ENCODE measurements at places on chromosomes 16 and 17.
A peak's percentile ranks its signal among the peaks of the same experiment; 100 is the strongest.

DNA sequence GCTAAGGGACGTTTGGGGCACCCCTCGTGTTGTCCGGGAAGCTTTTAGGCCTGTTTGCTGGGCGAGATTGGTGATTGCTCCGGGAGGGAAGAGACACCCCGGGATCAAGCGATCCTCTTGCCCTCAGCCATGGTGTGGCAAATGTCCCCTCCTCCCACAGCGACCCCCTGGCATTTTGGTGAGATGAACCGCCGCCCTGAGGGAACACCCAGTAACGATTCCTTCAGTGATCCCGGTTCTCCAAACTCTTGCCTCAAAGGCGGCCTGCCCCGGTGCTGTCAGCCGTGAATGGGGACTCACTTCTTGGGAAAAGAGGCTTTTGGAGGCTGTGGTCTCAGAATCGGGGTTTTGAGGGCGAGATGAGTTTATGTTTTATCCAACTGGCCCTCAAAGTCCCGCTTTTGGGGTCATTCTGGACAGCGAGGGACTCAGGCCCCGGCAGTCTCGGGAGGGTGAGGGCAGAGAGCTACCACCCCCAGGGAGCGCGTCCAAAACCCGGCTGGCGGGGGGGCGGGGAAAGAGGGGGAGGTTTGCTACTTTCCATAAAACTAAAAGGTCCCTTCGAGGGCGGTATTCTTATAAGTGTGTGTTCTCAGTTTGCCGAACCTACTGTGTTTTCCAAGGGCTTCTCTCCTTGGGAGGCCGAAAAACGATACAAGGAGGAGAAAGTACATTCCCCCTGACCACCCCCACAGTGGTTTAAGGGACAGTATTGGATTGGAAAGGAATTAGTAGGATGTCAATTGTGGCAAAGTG lies 232.7 kb downstream of the MRTFB start:
- DNase-seq = peak; percentile 75

DNA sequence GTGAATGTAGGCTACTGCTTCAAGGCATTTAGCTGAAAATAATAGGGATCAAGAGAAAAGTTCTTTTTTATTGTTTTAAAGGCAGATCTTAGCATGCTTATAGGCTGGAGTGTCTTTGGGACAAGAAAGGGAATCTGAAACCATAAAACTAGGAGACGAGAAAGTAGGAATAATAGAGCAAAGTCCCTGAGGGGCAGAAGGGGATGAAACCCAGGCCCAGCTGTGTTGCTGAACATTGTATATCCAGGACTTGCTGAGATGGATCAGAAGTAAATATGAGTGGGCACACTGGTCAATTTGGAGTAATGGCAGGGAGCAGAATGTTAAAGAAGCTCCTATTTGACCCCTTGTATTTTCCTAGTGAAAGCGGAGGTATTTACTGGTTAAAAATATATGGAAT lies 9.3 kb downstream of the ZNF689 start:
- no peak for DNase-seq

GRCh38 chr17:72321896-72322295 lies 201.1 kb downstream of the SOX9 start:
- no peak for DNase-seq

- DNase-seq = peak; percentile 53
Observed at GRCh38 chr16:49698931-49699840, 156.7 kb downstream of the ZNF423 start.

GRCh38 chr16:59975953-59976352 lies 1241.8 kb upstream of the GOT2 start:
- DNase-seq = no peak

- no peak for DNase-seq
Observed at GRCh38 chr16:58259995-58260394, 34.8 kb downstream of the PRSS54 start.

GRCh38 chr16:69513180-69513966 lies 52.4 kb upstream of the NFAT5 start:
- peak; percentile 58 for DNase-seq

- peak; percentile 90 for DNase-seq
Observed at GRCh38 chr17:80991645-80992076, at the start of gene CHMP6. CHMP6 (plus strand) TSS chr17:80991841; CDS start chr17:80991919, 78 bp downstream.

- no peak for DNase-seq
Observed at GRCh38 chr17:50169881-50170459, 4.2 kb downstream of the SGCA start.

- no peak for DNase-seq
Observed at GRCh38 chr17:82697808-82698064, 762 bp downstream of the RAB40B start.

GRCh38 chr17:38617967-38618760 lies 12.4 kb upstream of the SRCIN1 start:
- peak; percentile 28 for DNase-seq

DNA sequence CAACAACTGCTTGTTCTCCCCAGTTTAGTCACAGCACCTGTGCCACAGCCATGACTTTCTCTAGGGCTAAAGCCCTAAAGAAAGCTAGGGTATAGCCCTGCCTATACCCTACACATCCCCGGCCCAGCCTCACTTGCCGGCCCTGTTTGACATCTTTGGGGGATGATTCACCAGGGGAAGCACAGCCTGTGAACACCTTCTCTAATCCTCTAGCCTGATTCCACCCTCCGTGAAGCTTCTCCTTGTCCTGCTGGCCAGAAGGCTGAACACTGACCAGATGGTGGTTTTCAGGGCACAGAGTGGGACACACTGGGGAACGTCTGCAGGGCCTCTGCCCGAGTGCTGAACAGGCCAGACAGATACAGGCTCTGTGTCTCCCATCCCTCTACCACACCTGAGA lies 6.0 kb downstream of the CLEC16A start:
- peak; percentile 62 for DNase-seq

DNA sequence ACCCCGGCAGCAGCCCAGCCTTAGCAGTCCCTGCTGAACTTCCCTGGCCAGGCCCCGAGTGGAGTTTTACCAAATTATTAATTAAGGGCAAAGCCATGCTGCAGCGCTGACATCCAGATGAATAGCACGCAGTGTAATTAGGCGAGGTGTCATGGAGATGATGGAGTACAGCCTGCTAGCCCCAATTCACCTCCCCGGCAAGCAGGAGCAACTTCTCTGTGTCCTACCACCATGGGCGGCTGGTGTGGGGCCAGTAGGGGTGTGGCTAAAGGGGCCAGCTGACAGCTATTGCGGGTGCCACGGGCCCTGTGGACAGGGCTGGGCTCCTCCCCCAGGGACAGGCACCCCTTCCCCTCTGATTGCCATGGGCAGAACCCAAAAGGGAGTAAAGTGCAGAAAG lies 24.5 kb downstream of the ENDOV start:
- DNase-seq = no peak

- no peak for DNase-seq
Observed at GRCh38 chr17:83101805-83102480, 22.5 kb downstream of the METRNL start.

DNA sequence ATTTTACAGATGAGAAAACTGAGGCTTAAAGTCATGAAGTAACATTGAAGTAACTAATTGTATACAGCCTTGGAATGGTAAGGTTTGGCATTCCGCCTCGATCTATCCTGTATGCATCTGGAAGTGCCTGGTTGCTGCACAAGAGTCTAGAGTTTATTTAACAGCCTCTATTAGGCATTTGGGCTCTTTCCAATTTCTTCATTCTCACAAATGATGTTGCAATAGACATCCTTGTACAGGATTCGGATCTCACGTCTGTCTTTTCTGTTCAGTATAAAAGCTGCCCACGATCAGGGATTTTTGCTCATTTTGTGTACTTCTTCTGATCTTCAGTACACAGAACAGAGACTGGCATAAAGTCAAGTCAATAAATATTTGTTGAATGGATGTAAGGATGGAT lies 100.5 kb downstream of the AIPL1 start:
- peak; percentile 5 for DNase-seq

DNA sequence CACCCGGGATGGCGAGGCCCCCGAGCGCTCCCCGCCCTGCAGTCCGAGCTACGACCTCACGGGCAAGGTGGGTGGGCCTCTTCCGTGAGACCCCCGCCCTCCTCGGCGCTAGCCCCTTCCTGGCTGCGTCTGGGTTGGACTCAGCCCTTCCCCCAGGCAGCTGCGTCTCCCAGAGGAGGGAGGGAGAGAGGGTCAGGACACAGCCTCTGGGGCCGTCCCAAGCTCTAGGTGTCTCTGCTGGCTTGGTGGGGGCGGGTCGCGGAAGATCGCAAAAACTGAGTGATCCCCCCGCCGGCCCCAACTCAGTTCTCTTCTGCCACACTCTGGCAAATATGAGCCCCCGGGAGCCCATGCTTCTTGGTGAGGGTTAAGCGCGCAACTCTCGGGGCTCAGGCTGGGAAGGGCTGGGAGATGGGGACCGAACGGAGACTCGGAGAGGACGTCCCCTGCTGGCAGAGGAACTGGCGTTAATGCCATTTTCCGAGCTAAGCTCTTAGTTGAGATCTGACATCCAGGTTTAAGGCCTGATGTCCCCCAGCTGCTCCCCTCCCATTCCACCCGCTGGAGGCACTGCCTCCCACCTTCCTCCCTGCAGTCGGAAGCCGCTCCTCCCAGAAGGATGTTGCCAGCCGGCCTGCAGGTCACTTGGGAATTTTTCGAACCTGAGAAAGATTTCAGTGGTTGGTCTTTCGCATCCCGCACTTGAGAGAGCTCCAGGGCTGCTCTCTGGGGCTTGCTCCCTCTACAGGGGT lies 419 bp downstream of the RAB37 start:
- DNase-seq = peak; percentile 95

GRCh38 chr17:15971098-15971678 lies 26.3 kb downstream of the ADORA2B start:
- peak; percentile 79 for DNase-seq

DNA sequence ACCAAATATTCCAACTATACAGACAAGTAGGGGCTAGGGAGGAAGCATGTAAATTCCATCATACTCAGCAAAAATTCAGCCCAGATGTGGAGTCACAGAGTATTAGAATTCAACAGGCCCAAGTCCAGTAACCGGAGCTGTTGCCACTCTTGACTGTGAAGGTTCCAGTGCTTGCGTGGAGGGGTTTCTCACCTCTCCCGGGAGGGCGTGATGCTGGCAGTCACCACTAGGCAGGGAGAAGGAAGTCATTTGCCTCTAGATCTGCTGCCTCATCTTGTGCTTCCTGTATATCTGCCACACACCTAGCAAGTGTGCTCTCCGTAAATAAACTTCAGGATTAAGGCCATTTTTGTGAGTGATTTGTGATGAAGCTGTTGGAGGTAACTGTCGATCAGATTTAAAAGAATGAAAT lies 1.0 kb upstream of the CKLF start:
- peak; percentile 82 for DNase-seq

DNA sequence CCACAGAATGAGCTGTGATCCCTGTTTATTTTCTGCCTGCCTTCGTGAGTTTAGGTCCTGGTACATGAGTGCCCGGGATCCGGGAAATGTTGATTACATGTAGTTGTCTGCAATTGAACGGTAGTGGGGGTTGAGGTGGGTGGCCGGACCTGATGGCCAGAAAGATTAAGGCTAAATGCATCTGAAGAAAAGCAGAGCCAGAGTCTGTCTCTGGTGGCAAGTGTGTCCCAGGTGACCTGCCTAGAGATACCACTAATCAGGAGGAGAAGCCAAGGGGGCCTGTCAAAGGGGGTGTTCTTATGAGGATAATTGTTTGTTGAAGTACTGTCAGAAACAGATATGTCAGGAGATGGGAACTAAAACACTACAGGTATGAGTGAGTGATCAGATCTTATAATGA lies 154.0 kb upstream of the ASIC2 start:
- DNase-seq = peak; percentile 45

DNA sequence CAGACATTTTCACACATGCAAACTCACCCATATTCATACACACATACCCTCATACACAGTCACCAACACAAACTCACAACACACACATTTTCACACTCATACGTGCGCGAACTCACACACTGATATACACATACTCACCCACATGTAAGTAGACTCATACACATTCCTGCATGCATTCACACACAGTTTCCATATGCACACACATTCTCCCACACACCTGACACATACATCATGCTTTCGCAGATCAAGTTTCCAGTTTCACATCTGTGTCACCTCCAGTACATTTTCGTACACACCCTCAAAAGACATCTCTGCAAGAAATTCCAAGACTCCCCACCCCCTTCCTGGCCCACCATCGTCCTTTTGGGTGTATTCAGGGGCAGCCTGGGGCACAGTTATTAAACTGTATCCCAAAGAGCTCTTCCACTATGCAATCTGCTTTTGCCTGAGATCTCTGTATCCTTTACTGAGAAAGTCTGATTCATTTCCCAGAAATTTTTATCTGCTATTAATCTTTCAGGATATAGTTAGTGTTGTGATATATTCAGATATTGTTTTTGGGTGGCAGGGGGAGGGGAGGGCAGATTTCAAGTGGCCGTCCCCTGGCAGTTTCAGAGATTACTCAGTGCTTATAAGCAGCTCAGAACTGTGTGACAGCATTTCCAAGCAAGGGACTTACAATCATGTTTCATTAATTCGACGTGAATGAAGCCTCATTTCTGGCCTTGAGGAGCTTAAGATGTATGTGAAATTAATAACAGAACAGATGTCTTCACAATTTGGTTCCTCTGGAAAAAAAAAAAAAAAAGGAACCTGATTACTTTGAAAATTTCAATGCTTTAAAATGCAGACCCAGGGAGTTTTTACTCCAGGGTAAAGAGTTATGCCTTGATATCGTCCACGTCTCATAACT lies 35.3 kb upstream of the MMP2 start:
- DNase-seq = no peak

GRCh38 chr17:65181237-65182061 lies 44.3 kb downstream of the RGS9 start:
- no peak for DNase-seq

DNA sequence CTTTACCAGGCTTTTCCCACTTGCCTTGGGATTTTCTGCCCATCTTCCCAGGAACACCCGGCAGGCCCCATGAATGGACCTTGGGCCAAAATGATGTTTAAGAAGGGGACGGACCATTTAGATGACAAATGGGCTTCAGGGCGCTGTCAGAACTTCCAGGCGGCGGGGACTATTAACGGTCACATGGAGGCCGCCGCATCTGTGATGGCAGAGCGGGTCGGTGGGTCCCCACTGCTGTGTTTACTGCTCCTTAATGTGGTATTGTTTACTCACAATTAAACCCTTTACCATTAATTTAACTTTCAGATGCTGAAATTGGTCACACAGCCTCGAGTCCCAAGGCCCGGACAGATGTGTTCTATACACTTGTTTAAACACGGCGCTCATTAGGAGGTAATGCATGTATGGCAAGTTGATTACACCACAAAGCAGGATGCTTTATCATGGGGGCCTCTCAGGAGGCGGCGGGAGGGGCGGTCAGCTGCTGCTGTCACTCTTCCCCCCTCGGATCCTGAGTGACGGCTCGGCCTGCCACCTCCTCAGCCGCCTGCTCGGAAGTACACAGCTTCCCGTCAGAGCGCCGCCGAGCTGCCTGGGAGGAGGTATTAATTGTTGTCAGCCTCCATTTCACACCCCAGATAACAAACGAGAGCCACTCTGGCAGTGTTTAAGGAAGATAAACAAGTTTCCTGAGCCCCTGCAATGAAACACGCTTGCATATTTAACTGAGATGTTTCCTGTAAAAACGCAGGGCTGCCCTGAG lies 83.9 kb upstream of the IRX3 start:
- peak; percentile 85 for DNase-seq

DNA sequence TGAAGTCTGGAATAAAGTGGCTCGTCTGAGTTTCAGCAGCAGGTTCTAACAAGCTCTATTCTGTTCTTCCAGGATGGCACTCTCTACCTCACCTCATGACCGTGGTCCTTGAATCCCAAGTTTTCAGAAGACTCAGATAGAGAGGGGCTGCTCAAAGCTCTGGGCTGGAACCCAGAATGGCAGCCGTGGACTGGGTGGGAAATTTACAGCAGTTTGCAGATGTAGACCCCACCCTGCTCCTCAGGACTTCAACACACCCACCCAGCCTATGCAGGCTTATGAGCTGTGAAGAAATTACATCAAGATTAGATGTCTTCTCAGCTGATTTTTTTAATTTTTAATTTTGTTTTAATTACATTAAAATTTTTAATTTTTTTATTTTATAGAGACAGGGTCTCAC lies 59.4 kb downstream of the METRNL start:
- no peak for DNase-seq
